Mucosa of descending colon (tissue), 3 donors: ENCODE measurements at places on chromosomes 2 and 18.
A peak's percentile ranks its signal among the peaks of the same experiment; 100 is the strongest.

DNA sequence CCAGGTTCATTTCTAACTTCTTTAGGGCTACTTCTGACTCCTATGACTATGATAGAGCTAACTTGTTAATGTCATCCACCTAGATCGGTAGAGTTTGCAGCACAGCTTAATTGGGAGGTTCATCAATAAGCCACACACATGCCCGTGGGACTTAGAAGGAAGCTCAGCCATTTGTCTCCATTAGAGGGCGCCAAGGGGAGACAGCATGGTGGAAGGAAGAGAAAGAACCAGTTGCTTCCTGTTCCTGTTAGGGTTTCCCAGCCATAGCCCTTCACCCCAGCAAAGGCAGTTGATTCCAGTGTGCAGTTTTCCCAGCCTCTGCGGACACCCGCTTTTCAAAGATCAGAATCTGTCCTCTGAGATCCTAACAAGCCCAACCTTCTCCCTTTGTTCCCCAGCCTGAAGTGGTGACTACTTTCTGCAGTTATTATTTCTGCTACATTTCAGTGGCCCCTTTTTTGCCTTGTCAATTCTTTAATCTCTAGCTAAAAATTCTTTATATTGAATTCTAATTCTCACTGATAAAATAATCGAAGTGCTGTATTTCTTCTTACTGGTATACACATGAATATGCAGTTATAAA lies 30.3 kb downstream of the MAIP1 start:
- peak; percentile 56 for DNase-seq

DNA sequence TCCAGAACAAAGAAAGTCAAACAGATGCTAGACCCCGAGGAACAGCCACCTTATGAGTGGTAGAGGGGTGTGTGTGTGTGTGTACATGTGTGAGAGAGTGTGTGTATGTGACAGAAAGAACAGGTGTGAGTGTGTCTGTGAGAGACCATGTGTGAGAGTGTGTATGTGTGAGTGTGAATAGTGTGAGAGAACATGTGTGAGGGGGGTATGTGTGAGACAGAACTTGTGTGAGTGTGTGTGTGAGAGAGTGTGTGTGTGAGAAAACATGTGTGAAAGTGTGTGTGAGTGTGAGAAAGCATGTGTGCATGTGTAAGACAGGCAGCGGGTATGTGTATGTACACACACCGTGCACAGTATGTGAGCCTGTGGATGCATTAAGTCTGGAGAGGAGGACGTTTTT lies 214.3 kb downstream of the SP3 start:
- DNase-seq: no peak

- DNase-seq: no peak
Measured at GRCh38 chr2:202109139-202109736, 36.2 kb downstream of the KIAA2012 start.

- DNase-seq: no peak
Measured at GRCh38 chr2:60965499-60965785, 52.1 kb upstream of the PEX13 start.

- DNase-seq: no peak
Measured at GRCh38 chr2:233410196-233410760, 56.0 kb downstream of the DGKD start.

DNA sequence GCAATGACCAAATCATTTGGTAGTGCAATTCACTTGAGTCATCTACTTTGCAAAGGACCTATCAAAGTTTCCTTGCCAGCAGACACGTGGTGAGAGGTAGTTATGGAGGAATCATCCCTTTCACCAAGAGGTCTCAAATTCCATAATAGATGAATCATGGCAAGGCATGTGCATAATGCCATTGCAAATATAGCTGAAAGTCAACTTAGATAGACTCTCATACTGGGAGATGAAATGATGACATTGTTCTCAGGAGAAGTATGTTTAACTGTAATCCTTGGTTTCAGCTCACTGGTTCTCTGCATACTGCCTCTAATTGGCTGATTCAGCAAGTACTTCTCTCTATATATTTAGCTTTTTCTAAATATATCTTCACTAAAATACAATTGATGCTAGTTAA lies 57.2 kb downstream of the CALCRL start:
- DNase-seq: no peak

DNA sequence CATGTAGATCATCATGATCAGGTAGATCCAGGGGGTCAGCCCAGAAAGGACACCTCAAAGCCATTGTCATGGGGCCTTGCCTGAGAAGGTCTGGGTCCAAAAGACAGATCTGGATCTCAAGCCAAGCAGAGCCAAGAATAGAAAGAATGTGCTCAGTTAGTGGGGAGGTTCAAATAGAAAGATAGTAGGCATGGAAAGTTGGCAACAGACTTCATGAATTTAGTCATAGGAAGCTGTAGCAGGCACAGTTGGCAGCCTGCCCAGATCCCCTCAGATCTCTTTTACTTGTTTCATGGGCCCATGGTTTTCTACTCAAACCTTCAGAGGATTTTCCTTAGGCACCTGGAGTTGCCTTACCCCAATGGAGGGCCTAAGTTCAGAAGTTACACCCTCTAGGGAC lies 767.0 kb downstream of the SLC4A3 start:
- no peak for DNase-seq

DNA sequence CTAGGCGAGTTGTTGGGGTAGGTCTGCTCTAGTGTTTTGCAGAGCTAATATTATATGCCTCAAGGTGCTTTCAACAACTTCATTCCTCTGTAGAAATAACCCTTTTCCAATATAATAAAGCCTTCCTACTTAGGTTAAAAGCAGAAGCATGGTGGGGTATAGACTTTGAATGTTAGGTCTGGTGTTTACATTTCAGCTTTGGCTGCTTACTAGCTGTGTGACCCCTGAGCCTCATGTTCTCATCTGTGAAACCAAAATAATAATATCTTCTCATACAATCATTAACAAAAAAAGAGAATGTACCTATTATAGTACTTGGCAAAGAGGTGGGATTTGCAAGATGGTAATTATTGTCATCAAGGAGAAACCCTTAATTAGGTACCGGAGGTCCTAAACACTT lies 386.6 kb downstream of the NBAS start:
- DNase-seq: no peak

DNA sequence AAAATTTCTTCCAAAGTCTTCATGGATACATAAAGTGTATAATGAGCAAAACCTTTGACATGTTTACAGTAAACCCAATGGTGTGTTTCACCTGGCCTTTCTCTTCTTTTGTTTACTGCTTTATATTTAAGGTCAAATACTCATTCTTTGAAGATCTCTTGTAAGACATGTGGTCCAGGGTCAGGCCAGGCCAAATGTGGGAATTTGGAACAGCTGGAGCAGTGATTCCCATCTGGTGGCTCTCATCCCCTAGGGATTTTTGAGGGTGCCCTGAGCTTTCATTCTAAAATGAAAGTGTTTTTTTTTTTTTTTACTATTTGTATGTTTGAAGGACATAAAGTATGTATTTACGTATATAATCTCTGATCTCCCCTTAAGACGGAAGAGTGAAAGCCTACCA lies 13.8 kb upstream of the MGAT5 start:
- DNase-seq: no peak

DNA sequence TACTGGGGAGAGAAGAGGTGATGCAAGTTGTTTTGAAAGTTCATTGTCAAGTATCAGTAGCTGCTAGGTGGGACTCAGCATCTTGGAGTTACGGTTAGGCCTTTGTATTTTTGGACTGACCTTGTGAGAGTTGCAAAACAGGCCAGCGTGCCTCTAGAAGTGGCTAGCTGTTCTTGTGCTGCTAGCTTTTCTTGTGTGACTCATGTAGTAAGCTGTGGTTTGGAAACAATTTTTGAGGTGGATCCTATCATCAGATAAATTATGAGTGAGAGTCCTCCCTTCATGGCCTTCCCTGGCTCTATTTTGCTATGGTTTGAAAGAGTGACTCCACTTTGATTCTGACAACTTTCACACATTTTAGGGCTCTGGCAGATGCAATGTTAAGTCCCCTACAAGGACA lies 409.2 kb upstream of the HS6ST1 start:
- DNase-seq: no peak

DNA sequence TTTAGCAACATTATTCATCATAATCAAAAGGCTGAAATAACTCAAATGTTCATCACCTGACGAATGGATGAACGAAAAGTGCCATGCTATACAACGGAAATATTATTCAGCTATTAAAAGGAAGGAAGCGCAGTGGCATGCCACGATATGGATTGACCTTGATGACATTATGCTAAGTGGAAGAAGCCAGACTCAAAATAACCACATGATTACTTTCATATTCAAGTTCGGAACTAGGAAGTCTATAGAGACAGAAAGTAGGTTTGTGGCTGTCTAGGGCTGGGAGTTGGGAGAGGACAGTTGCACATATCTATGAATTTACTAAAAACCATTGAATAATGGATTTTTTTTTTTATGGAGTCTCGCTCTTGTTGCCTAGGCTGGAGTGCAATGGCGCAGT lies 13.4 kb upstream of the PDIA6 start:
- DNase-seq: no peak

DNA sequence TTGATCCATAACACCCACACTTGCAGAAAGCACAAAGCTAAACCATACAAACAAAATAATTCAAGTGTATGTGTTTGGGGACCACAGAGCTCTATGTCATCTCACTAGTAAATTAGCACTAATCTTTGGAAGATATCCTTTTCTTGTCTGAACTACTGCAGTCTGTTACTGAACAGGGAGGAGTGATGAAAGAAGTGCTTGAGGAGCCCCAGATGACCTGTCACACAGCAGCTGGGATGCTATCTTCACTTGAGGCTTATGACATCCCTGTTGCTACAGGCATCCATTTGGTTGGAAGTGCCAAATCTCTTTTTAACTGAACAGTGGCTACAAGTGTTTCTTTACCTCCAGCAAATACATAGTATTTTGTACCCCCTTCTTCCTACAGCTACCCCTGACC lies 386.3 kb upstream of the CHAC2 start:
- DNase-seq: no peak

GRCh38 chr2:238104691-238105371 lies 4.7 kb downstream of the ESPNL start:
- no peak for DNase-seq

DNA sequence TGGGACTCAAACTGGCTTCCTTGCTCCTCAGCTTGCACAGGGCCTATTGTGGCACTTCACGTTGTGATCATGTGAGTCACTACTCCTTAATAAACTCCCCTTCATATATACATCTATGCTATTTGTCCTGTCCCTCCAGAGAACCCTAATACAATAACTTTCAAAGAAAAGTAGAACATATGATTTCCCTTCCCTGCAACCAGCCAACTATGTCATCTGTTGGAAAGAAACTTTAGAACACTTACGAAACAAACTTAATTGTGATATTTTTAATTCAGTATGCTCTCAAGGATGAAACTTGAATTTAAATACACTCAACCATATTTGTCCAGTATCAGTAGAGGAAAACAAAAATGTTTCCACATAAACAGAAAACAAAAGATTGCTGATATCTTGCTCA lies 84.4 kb downstream of the DYM start:
- no peak for DNase-seq

DNA sequence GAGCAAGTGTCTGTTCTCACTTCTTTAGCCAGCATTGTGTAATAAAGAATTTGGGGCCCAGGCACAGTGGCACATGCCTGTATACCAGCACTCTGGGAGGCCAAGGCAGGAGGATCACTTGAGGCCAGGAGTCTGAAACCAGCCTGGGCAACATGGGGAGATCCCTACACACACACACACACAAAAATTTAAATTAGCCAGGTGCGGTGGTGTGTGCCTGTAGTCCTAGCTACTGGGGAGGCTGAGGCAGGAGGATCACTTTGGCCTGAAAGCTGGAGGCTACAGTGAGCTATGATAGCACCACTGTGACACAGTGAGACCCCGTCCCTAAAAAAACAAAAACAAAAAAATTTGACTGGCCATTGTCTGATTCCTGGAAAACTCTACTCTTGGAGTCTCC lies 8.3 kb downstream of the REV1 start:
- no peak for DNase-seq

GRCh38 chr2:204545861-204546735 lies 823 bp downstream of the PARD3B start:
- DNase-seq: peak; percentile 66

- no peak for DNase-seq
Measured at GRCh38 chr2:203437511-203437910, 97.6 kb downstream of the RAPH1 start.

DNA sequence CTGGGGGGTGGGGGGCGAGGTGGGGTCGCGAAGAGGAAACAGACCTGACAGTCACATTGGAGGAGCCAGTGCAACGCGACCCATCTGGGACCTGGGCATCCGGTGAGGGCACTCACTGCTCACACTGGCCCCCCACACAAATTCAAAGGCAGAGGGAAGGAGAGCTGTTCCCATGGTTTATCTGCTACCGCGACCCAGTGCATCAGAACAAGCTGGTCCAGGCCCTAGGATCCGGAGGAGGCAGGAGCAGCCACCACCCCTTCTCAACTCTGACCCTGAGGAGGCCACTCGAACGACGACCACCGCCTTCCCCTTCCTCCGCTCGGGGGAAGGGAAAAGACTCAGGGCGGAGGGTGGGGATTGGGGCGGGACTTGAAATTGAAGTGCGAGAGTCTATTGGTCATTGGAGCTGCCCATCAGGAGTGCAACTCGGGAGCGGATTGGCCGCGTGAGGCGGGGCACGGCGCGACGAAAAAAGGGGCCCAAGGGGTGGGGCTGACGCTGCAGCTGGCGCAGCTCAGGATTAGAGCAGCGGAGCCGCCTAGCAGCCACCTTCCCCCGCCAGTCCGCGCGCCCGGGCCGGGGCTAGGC lies at the start of gene CDK5R2:
Gene CDK5R2, plus strand, starts transcription at position 526 of the 591 bp plus-strand sequence. CDS start 155 bp downstream, outside the sequence.
- peak; percentile 82 for DNase-seq

DNA sequence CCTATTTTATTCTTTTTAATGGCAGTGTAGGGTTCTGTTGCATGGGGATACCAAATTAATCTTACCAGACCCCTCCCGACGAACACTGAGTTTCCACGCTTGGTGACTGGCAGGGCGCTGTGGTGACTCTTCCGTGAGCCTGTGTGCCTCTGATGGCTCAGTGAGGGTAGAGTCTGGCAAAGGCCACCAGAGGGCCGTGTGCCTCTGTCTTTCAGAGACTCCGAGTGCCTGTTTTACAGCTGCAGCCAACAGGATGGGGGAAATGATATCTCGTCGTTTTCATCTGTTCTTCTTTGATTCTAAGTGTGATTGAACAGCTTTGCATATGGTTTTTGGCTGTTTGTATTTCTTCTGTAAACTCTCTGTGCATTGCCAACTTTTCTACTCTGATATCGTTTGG lies 99.8 kb downstream of the ZNF236 start:
- peak; percentile 73 for DNase-seq

GRCh38 chr2:73830871-73831401 lies 2.2 kb downstream of the STAMBP start:
- DNase-seq: no peak

- no peak for DNase-seq
Measured at GRCh38 chr18:6352275-6352674, 62.4 kb downstream of the L3MBTL4 start.

GRCh38 chr2:133489146-133489545 lies 79.1 kb downstream of the NCKAP5 start:
- DNase-seq: no peak

DNA sequence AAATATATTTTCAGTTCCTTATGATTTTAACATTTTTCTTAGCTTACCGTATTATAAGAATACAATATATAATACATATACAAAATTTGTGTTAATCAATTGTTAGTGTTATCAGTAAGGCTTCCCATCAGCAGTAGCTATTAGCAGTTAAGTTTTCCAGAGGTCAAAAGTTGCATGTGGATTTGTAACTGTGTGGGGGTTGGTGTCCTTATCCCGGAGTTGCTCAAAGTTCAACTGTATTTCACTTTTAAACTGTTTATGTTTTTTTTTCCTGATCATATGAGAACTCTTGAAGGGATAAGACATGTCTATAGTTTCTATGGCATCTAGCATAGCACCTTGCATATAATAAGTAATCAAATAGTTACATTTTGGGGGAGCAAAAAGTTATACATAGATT lies 11.9 kb upstream of the MFSD6 start:
- DNase-seq: no peak

- DNase-seq: no peak
Measured at GRCh38 chr18:37729716-37730115, 164.1 kb upstream of the CELF4 start.

GRCh38 chr2:75600461-75601011 lies 39.8 kb upstream of the EVA1A start:
- peak; percentile 9 for DNase-seq
